ENCODE measurements at places on chromosomes 6 and 20.

DNA sequence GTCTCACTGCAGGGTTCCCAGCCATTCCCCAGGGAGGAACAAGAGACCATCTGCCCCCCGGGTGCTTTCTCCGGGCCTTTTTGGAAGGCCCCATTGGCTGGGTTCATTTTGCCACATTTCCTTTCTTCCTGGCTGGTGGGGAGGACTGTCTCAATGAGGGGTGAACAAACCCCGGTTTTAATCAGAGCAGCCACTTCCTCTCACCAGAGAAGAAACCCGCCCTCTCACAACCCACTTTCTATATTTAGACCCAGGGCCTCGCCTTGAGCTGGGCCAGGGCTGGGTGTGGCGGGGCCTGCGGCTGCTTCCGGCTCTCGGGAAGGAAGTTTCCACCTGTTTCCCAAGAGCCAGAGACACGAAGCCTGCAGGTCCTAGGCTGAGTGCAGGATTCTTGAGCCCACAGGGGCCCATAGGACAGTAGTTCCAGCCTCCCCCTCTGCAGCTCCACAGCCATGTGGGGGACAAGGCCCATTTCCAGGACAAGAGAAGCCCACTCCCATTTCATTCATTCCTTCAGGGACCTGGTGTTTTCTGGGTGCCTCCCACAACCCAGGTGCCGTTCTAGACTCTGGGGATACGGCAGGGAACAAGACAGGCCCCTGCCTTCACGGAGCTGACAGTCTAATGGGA lies 41.8 kb downstream of the RBM38 start:
- H3K27me3 ChIP-seq = no peaks in the 10 kb centered on the region
- no peak overlapping the region for H3K4me3 ChIP-seq
- H3K4me1 ChIP-seq = no peaks in the 10 kb centered on the region
- H3K36me3 ChIP-seq = no peaks in the 10 kb centered on the region
- H3K27ac ChIP-seq = no peak overlapping the region
- DNase-seq = no peak

DNA sequence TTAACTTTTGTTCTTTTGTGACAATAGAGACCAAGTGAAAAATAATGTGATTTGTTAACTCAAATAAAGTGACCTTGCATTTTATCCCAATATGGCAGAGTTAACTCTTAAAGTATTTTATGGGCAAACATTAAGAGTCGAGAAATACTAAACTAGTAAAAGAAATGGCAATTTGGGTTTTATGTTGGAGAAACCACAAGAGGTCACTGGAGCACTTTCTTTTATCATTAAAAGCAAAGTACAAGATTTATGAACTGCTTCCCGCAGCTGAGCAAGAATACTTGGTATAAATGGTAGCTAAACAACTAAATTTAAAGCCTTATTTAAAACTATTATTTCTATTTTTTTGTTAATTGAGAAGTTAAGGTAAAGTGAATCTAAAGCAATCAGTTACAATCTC lies 33.5 kb upstream of the MCM9 start:
- H3K4me3 ChIP-seq = no peak overlapping the region
- H3K4me1 ChIP-seq = peaks cover 19% of the 10 kb centered on the region
- H3K36me3 ChIP-seq = no peaks in the 10 kb centered on the region
- no peak overlapping the region for H3K27ac ChIP-seq
- no peaks in the 10 kb centered on the region for H3K27me3 ChIP-seq
- DNase-seq = peak; percentile 60

DNA sequence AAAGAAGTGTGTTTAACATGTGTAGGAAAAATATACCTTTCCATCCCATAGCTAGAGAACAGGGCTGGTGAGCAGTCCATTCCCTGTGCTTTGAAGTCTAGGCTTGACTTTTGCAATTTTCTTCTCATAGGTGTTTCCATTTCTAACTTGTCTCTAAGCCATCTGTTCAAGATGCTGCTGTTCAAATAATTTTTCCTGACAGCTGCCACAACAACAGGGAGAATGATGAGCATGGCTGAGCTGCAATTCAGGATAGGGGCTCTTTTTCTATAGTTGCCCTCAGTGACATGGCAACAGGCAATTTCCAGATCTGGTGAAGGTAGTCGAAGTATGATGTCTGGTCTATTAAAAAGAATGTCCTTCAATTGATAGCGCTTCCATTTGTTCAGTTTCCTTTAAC lies 103.0 kb upstream of the HS3ST5 start:
- no peaks in the 10 kb centered on the region for H3K27me3 ChIP-seq
- no peak for DNase-seq
- no peak overlapping the region for H3K4me3 ChIP-seq
- H3K27ac ChIP-seq = no peak overlapping the region
- H3K36me3 ChIP-seq = no peaks in the 10 kb centered on the region

GRCh38 chr6:4348462-4349112 lies 213.2 kb upstream of the ECI2 start:
- H3K4me3 ChIP-seq = no peak overlapping the region
- H3K4me1 ChIP-seq = no peaks in the 10 kb centered on the region
- no peak for DNase-seq
- no peaks in the 10 kb centered on the region for H3K27me3 ChIP-seq
- no peak overlapping the region for H3K27ac ChIP-seq
- H3K36me3 ChIP-seq = no peaks in the 10 kb centered on the region

DNA sequence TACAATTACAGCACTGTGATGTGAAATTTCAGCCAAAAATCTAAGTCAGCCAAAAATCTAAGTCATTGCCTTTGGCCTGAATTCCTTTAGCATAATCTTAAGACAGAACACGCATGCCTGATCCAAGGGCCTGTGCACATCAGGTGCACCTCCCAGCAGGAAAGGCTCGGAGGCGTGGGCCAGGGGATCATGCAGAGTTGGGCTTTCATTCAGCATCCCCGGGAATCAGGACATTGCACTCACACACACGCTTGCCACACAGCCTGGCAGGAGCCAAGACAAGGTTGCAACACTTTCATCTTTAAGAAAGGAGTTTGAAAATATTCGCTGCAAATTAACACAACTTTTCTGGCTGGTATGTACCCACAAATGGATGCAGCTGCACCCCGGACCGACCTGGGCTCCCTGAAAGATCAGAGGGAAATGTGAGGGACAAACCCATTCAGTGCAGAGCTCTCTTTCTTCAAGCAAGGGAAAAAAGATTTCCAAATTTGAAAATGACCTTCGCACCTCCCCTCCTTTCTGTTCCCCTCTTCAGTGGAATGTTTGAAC lies 48.8 kb downstream of the ERMARD start:
- H3K36me3 ChIP-seq = no peaks in the 10 kb centered on the region
- no peaks in the 10 kb centered on the region for H3K4me1 ChIP-seq
- no peak overlapping the region for H3K27ac ChIP-seq
- H3K27me3 ChIP-seq = no peaks in the 10 kb centered on the region

GRCh38 chr20:10376270-10377075 lies 57.5 kb downstream of the MKKS start:
- H3K27me3 ChIP-seq = no peaks in the 10 kb centered on the region
- H3K4me3 ChIP-seq = no peak overlapping the region
- no peaks in the 10 kb centered on the region for H3K4me1 ChIP-seq
- no peak for DNase-seq

- no peak overlapping the region for H3K27ac ChIP-seq
- 0 out of 2 replicates have a peak, but pooled peaks cover 6% of the 10 kb centered on the region for H3K4me1 ChIP-seq
- no peaks in the 10 kb centered on the region for H3K27me3 ChIP-seq
- H3K36me3 ChIP-seq = no peaks in the 10 kb centered on the region
Measured at GRCh38 chr20:24060851-24061590, 72.4 kb upstream of the GGTLC1 start.

DNA sequence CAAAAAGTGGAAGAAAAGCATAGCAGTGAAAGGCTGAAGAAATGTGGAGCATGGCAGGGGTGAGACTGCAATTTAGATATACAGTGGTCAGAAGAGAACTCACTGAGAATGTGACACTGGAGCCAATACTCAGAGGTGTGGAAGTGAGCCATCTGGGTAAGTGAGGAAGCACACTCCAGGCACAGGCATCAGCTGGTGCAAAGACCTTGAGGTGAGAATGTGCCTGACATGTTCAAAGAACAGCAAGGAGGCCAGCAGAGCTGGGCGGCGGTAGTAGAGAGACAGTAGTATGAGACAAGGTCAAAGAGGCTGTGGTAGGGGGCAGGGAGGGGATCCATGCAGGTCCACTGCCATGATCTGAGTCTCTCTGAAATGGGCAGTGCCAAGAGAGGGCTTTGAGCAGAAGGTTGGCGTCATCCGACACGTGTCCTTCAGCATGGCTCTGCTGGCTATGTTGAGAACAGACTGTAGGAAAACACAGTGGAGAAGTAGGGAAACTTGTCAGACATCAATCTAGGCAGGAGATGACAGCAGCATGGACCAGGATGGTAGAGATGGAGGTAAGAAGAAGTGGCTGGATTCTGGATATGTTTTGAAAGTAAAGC lies 84.4 kb downstream of the PLCG1 start:
- no peak overlapping the region for H3K4me3 ChIP-seq
- no peaks in the 10 kb centered on the region for H3K27me3 ChIP-seq
- H3K4me1 ChIP-seq = no peaks in the 10 kb centered on the region
- no peak overlapping the region for H3K27ac ChIP-seq

DNA sequence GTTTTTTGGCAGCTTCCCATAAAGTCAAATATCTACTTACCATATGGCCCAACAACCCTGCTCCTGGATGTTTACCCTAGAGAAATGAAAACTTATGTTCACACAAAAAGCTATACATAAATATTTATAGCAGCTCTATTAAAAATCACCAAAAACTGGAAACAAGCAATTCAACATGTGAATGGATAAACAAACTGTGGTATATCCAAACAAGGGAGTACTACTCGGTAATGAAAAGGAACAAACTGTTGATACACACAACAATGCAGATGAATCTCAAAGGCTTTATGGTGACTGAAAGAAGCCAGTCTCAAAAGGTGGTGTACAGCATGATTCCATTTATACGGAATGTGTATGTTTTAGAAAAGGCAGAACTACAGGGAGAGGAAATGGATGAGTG lies 48.4 kb downstream of the PREX1 start:
- no peak overlapping the region for H3K27ac ChIP-seq
- no peaks in the 10 kb centered on the region for H3K27me3 ChIP-seq
- no peak for DNase-seq

Measured in GM23338 (cell line).